ENCODE measurements at places on chromosomes 3 and 15.

- H3K4me3 ChIP-seq: no peak overlapping the region
- no peaks in the 10 kb centered on the region for H3K27me3 ChIP-seq
- peaks cover 3% of the 10 kb centered on the region for H3K36me3 ChIP-seq
Measured at GRCh38 chr15:42375941-42376340, 16.6 kb downstream of the CAPN3 start.

DNA sequence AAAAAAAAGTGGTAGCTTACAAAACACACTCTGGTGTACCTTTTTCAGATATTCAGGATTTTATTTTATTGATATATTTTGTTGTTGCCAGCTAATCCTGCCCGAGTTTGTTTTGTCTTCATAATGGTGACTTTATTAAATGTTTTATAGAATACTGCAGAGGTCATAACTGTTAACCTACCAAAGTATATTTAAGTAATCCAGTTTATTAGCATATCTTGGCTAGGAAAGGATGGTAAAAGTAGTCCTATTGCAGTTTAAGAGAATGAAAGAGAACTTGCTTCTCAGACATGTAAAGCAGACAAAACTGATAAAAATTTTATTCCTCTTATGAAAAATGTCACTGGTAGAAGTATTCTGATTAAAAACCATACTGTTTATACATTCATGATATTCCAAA, 59.2 kb upstream of the IGSF10 start:
- no peak for DNase-seq
- H3K27me3 ChIP-seq: no peaks in the 10 kb centered on the region

GRCh38 chr3:158845765-158846350, 44.0 kb downstream of the MFSD1 start:
- no peak overlapping the region for H3K4me3 ChIP-seq
- no peaks in the 10 kb centered on the region for H3K36me3 ChIP-seq
- DNase-seq: no peak
- no peak overlapping the region for H3K27ac ChIP-seq
- H3K4me1 ChIP-seq: no peaks in the 10 kb centered on the region

DNA sequence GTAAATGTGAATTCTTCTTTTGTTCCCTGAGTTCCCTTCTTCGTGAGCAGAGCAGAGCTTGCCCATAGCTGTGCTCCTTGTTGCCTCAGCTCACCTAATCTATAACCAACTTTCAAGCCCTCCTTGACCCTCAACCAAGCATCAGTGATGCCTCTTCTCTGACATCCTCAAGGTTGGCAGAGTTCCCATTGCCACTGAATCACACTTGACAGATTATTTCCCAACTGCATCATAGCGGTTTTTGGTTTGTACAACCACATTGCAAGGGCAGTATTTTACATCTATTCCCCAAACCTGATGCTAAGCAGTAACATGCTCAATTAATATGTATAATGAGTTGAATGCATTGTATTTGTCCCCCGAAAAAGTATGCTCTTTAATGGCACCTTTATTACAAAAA, 133.0 kb upstream of the SNTN start:
- peaks cover 41% of the 10 kb centered on the region for H3K27me3 ChIP-seq
- no peak overlapping the region for H3K4me3 ChIP-seq
- H3K4me1 ChIP-seq: no peaks in the 10 kb centered on the region
- no peaks in the 10 kb centered on the region for H3K36me3 ChIP-seq

GRCh38 chr3:110381992-110382391, 689.6 kb upstream of the NECTIN3 start:
- no peak for DNase-seq
- peaks cover 3% of the 10 kb centered on the region for H3K4me1 ChIP-seq
- H3K27ac ChIP-seq: no peak overlapping the region
- no peaks in the 10 kb centered on the region for H3K27me3 ChIP-seq

DNA sequence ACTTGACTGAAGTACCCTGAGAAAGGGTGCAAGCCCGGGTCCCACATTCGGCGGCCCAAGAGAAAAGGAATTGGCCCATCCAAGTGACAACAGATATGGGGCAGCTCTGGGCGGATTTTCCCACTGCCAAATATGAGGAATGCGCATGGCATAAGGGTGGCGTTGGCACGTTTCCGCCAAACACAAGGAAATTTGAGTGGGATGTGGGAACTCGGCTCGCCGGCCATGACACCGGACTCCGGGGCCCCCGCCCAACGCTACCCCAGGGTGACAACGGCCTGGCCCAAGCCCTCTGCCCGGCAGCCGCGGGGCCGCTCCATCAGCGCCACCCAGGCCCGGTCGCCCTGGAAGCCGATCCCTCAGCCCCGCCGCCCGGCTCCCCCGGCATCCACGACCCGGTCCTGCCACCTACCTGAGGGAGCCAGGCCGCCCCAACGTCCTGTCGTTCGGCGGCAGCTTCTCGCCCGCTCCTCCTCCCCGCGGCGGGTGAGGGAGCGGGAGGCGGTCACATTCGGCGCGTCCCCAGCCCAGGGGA, 449 bp downstream of the RAF1 start:
- H3K4me1 ChIP-seq: peaks cover 31% of the 10 kb centered on the region
- no peak for DNase-seq
- no peaks in the 10 kb centered on the region for H3K36me3 ChIP-seq
- peak overlapping the region; percentile 100 for H3K27ac ChIP-seq
- no peaks in the 10 kb centered on the region for H3K27me3 ChIP-seq

DNA sequence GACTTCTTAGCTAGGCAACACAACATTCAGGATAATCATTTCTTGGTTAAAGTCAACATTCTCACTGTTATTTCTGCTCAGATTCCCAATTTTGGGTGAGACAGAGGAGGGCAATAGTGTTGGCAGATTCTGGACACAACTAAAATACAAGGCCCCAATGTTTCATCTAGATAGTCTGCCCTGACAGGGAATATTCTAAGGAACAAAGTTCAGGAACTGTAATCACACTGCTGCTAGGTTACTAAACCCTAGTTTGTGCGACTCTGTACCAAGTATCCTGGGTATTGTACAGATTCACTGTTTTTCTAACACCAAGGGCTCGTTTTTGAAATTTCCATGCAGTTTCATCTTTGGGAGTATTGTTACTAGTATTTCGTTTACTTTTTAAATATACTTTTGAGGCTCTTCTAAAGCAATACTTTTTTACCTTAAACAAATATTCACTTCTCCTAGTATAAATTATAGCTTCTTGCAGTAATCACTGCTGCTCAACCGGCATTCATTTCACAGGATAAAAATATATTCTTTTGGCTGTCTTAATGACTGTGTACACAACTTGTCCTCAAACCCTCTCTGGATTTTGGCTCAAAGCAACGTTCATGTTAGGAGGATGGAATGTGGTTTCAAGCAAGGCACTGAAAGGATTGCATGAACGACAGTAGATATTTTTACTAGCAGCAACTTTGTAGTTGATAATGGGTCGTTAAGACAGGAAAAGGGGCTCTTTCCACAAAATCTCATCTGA, 167.4 kb downstream of the ADAMTS17 start:
- H3K27ac ChIP-seq: no peak overlapping the region
- H3K4me3 ChIP-seq: no peak overlapping the region
- peaks cover 4% of the 10 kb centered on the region for H3K4me1 ChIP-seq
- H3K36me3 ChIP-seq: peaks cover 22% of the 10 kb centered on the region
- no peak for DNase-seq

DNA sequence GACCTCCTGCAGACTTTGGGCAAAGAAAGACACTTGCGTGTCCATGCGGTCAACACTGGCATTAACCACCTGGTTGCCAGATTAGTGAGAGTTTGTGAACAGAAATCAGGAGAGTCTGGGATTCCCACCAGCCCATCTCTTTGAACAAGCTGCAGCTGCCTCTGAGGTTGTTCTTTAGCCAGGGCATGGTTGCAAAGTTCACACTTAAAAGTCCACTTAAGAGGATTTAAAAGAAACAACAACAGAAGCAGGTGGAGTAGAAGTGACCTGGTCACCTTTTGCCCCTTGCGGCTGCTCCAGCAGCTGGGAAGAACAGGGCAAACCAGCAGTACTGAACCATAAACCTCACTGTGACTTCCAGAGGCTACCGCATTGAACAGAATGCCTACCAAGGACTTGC, 97.3 kb downstream of the FOXB1 start:
- H3K4me1 ChIP-seq: no peaks in the 10 kb centered on the region
- H3K36me3 ChIP-seq: no peaks in the 10 kb centered on the region
- DNase-seq: no peak
- no peak overlapping the region for H3K4me3 ChIP-seq

- H3K27me3 ChIP-seq: peaks cover 2% of the 10 kb centered on the region
- no peak overlapping the region for H3K27ac ChIP-seq
- H3K36me3 ChIP-seq: no peaks in the 10 kb centered on the region
- peaks cover 8% of the 10 kb centered on the region for H3K4me1 ChIP-seq
Measured at GRCh38 chr15:84143753-84144314, 91.7 kb upstream of the GOLGA6L4 start.

DNA sequence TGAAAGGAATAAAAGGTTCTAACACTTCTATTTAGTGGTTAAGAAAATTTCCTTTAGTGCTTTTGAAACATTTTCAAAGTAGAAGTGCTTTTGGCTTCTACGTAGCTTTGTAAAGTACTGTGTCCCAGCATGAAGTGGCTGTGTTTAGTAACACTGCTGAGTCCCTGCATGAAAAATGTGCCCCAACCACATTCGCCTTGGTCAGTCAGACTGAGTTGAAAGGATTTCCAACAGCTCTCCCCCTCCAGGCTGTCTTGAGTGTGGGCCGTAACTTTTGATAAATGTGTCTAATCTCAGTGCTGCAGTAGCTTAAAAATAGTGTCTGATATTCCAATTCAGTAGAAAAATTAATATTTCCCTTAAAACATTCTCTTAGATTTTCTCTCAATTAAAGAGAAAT, 115.0 kb downstream of the NR1D2 start:
- H3K36me3 ChIP-seq: peaks cover 2% of the 10 kb centered on the region
- H3K27ac ChIP-seq: peak overlapping the region; percentile 87
- H3K27me3 ChIP-seq: no peaks in the 10 kb centered on the region
- peaks cover 28% of the 10 kb centered on the region for H3K4me1 ChIP-seq
- peak overlapping the region; percentile 5 for H3K4me3 ChIP-seq
- DNase-seq: peak; percentile 41

GRCh38 chr3:149470381-149470780, 4.1 kb upstream of the TM4SF4 start:
- H3K36me3 ChIP-seq: no peaks in the 10 kb centered on the region

DNA sequence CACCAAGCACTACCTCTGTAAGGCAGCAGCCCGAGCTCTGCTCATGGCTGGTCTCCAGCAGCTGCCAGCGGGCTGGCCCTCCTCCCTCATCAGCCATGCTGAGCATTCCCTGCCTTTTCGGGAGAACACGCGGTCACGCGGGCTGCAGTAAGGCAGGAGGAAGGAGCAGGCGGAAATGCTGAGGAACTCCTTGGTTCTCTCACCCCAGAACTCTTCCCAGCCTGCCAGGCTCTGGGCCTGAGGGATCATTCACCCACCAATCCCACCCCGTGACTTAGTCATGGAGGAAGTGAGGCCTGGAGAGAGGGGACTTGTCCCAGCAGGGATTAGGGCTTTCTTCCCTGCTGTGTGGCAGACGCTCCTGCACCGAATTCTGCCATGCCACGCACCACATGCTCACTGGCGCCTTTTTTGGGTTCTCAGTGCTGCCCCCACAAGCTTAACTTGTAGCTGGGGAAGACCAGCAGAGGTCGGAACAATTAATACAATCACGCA, 42.9 kb upstream of the RPL32 start:
- H3K4me1 ChIP-seq: peaks cover 4% of the 10 kb centered on the region
- H3K27me3 ChIP-seq: peaks cover 28% of the 10 kb centered on the region
- H3K36me3 ChIP-seq: no peaks in the 10 kb centered on the region
- DNase-seq: no peak

GRCh38 chr3:172856795-172857742, 106.5 kb downstream of the ECT2 start:
- no peak overlapping the region for H3K4me3 ChIP-seq
- H3K27me3 ChIP-seq: no peaks in the 10 kb centered on the region
- H3K4me1 ChIP-seq: peaks cover 20% of the 10 kb centered on the region
- H3K27ac ChIP-seq: peak overlapping the region; percentile 14
- H3K36me3 ChIP-seq: no peaks in the 10 kb centered on the region

DNA sequence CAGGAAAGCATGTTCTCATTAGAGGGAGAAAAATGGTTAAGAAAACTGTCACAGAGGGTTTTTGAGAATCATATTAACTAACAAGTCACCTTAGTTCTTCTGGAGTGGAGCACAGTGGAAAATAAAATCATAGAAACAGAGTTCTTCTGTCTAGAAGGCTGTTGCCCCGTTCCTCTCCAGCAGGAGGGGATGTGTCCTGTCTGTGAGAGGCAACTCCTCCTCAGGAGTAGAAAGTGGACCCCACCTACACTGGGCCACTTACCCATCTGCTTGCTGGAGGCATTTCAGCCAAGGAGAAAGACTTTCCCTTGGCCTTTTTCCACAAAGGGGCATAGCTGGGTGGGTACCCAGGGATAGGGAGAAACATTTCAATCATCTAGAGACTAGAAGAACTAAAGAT, 106.6 kb downstream of the SSR3 start:
- H3K36me3 ChIP-seq: no peaks in the 10 kb centered on the region
- H3K4me1 ChIP-seq: no peaks in the 10 kb centered on the region
- H3K27ac ChIP-seq: no peak overlapping the region
- H3K27me3 ChIP-seq: no peaks in the 10 kb centered on the region
- DNase-seq: no peak

DNA sequence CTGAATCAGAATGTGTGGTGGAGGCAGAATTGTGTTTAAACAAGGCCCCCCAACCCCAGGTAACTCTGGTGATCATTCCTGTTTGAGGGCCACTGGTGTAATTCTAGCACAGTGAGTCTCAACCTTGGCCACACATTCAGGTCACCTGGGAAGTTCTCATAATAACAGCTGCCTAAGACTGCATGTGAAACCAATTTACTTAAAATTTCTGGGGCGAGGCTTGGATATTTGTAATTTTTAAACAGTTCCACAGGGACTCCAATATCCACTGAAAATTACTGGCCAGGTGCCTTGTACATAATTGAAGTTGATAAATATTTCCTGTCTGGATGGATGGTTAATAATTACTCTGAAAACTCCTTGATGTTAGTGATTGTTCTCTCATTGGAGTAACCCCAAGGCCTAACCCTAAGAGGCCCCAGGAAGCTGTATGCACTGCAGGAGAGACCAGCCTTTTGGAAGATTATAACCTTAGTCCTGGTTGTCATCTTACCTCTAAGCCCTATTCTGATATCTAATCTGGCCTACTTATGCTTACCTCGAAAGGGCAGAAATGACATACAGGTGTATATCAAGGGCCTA, 25.7 kb upstream of the EPHB1 start:
- no peaks in the 10 kb centered on the region for H3K36me3 ChIP-seq
- DNase-seq: no peak
- H3K4me3 ChIP-seq: no peak overlapping the region
- no peaks in the 10 kb centered on the region for H3K4me1 ChIP-seq
- peaks cover 28% of the 10 kb centered on the region for H3K27me3 ChIP-seq

GRCh38 chr3:194046995-194047645, 88.8 kb upstream of the HES1 start:
- H3K4me1 ChIP-seq: peaks cover 8% of the 10 kb centered on the region
- H3K4me3 ChIP-seq: no peak overlapping the region
- no peak for DNase-seq
- no peaks in the 10 kb centered on the region for H3K27me3 ChIP-seq

DNA sequence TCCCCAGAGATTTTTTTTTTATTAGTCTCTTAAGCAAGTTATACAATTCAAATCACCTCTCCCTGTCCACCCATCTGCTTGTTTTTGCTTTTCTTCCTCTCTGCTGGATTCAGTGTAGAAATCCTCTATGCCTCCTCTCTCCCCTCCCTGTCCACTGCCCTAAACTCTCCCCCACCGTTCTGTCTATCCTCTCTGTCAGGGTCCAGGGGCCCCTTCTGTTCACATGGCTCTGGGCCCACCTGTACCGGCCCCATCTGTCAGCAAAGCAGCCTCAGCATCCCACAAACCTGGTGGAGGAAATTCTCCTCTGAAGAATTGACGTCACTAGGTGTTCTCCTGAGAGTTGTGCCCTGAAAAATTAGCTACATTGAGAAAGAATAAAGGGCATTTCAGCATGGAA, 137.6 kb upstream of the CMC1 start:
- H3K4me1 ChIP-seq: no peaks in the 10 kb centered on the region
- H3K27me3 ChIP-seq: peaks cover 4% of the 10 kb centered on the region
- no peak overlapping the region for H3K4me3 ChIP-seq
- no peak for DNase-seq
- H3K36me3 ChIP-seq: no peaks in the 10 kb centered on the region
